PC-3 (cell line): ENCODE measurements at places on chromosomes 5 and 9. TPM values are rescaled to one million over a fixed set of nuclear protein-coding genes. Genes with fewer than 3 reads are reported as not detected.

IL4 gene
- not detected in 2 replicates for total RNA-seq

GRCh38 chr5:157312492-157312891, 46.6 kb downstream of the CYFIP2 start:
- DNase-seq = peak; percentile 92

DNA sequence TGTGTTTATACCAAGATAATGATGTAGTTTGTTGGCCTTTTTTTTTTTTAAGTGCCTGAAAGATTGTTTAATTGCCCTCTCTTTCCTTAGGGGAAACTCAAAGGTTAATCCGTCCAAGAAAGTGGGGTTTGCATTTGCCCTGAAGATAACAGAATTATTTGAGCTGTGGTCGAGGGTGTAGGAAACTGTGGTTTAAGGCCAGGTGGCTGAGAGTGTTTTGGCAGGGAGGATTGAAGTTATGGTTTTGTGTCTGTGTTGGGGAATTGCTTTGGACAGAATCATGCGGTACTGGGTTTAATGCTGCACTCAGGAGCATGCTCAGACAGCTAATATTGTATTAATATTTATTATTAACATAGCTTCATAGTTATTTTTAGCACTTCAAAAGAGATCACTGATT, 509.8 kb downstream of the EBF1 start:
- no peak for DNase-seq

DNA sequence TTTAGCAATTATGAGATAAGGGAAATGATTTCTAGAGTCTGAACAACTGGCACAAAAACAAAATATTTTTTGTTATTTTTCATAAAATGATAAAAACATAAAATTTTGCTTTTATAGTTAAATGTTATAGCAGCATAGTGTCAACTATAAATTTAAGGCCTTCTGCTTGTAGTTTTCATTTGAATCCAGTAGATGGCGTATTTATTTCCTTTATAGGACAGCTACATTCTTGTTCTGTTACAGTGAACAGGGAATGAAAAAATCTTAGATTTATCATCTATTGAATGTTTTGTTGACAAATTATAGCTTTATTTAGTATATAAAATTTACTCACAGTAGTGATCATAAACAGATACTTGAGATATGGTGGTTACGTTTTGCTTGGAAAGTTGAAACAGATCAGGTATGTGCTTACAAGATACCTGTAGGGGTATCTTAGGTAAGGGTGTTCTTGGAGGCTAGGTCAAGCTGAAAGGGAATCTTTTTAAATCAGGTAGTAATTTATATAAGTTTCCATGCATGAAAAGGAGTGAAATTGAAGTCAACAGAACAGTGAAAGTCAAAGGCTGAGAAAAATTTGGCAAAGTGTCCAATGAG, 239.3 kb upstream of the GRIN3A start:
- peak; percentile 23 for DNase-seq

ZNF300 gene
- total RNA-seq = 0.18 TPM in 1 of 2 replicates, not detected in the other

DNA sequence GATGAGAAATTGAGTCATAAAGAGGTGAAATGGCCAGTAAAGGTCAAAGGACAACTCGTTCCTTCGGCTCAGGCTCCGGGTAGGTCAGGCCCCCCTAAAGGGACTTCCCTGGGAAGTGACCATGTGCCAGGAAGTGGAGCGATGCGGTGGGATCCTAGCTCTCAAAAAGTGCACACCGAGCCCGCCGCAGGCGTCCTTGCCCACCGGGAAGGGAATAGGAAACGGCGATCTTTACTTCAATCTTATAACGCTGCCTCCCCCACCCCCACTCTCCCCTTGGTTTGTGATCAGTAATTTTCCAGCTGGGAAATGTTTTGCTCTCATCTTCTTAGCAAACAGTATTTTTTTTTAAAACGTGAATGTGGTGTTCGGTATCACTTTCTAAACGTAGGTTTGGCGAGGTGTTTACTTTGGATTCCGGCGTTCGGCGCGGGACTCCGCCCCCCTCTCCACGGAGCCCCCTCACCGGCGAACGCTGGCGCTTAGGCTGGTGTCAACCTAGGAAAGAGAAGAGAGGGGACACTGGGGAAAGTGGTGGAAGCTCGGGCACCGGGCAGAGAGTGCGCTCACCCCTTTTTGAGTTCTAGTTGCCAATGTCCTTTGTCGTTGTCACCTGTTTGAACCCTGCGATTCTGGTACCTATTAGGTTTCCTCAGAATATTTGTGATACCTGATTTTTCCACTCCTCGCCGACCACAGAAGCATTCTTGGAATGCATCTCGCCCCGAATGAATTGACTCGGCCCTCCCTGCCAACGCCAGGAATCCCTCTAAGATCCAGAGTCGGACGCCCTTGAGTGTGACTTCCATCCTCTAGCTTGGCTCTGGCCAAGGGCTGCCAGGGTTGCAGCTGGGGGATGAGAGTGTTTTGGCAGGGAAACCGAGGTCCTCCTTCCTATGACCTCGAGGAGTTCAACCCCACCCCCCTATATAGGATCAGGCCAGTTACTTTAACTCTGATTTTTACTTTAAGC, 1.8 kb upstream of the KLF4 start:
- no peak for DNase-seq

GRCh38 chr9:126204197-126204596, 122.4 kb upstream of the MVB12B start:
- no peak for DNase-seq

- peak; percentile 73 for DNase-seq
These were observed 247.4 kb upstream of the RASA1 start for GRCh38 chr5:87020099-87020934.

DNA sequence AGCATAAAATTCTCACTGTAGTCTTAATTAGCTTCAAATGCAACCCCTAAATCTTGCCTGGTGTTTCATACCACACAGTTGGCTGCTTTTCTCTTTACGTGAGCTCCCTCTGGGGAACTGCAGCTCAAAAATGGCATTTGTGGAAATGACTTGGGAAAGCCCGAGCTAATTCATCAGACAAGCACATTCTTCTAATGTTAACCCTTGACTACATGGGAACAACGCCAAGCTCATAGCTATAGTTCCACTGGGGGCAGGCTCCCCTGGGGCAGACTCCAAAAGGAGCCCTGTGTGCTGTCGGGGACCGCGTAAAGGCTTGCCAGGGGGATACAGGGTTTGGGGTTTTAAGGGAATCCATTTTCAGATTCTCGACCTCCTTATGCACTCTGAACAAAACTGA, 301.4 kb upstream of the DAP start:
- DNase-seq = peak; percentile 38

DNA sequence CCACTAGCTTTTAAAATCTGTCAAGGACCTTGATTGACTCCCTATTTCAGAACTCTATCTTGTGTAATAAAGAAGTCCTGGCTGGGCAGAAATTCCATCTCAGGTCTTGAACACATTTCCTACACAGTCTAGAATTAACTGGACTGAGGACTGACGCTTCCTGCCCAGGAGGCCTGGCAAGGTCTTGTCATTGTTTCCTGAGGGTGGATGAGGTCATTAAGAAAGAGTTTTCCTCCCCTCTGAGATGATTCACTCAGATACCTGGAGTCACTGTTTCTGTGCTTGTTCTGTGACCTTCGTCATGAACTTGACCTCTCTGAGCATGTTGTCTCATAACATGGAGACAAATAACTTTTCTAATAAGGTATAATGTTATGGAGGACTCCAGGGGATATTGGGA, 10.0 kb downstream of the MTAP start:
- DNase-seq = peak; percentile 62

DNA sequence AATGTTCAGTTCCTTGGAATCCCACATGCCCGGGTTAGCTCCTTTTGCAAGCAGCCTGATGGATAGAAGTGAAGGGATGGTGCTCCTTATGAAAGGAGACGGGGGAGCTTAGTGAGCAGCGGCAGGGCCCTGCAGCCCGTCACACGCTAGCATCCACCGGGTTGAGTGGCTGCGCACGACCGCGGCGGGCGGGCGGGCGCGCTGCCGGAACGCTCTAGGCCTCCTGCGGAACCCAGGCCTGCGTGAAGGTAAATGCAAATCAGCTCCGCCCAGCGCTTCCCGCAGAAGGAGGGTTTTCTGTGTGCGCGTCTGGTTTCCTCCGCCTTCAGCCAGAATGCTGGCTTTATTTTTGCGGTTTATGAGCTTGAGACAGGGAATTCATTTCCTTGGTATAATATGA, 19.8 kb downstream of the IL12B start:
- peak; percentile 32 for DNase-seq

MEF2C gene
- total RNA-seq = 4.4 and 8.0 TPM in 2 replicates

RIC1 gene
- total RNA-seq = 13.3 and 16.0 TPM in 2 replicates

GRCh38 chr5:65483546-65484346, 2.0 kb upstream of the ADAMTS6 start:
- DNase-seq = peak; percentile 49

AK1 gene
- total RNA-seq = 79.1 and 105 TPM in 2 replicates

SHB gene
- 56.4 and 77.1 TPM in 2 replicates for total RNA-seq

GRCh38 chr9:96122751-96123150, 179.2 kb downstream of the HSD17B3 start:
- DNase-seq = no peak

GRCh38 chr5:107538805-107539445, 131.8 kb downstream of the EFNA5 start:
- no peak for DNase-seq

GRCh38 chr5:121987685-121988073, 25.9 kb downstream of the SRFBP1 start:
- peak; percentile 45 for DNase-seq

- no peak for DNase-seq
These were observed 24.0 kb upstream of the RXRA start for GRCh38 chr9:134302130-134302817.

- DNase-seq = peak; percentile 19
These were observed 312.9 kb upstream of the RPS23 start for GRCh38 chr5:82591021-82591515.

DNA sequence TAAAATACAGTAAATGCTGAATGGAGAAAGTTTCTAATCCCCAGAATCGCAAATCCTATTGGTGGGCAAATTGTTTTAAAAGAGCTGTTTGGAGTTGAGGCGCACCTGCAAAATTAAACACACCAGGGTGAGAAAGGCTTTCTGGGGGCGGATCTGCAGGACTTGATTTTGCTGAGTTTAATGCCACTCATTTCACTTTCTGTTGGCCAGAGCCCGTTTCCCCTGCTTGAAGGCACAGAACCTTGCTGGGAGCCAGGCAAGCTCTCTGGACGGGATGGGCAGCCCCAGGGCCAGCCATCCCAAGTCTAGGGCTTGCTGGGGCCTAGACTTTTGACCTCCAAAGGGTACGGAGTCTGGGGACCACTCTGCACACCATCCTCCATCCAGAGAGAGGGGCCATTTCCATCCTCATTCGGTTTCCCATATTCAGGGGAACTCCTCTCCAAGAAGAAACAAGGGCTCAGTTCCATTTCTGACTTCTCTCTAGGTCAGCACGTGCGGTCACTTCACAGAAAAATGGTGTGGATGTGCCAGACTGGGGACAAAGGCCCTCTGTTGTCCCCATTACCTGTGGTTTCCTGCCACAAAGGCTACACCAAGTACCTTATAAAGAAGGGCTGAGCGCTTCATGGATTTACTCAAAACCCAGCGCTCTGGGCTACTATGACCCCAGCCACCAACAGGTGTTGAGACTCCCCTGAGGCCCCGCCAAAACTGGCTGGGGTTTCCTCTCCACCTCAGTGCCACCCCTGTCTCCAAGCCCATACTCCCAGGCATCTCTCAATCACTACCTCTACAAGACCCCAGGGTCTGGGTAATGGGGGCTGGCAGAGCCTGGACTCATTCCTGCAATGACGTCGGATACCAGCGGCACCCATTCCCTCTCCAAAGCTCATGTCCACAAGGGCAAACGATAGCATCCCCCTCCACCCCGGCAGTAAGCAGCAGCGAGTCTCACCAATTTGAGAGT, 170.0 kb downstream of the AUH start:
- no peak for DNase-seq

ADAMTSL2 gene
- not detected in 2 replicates for total RNA-seq

DNA sequence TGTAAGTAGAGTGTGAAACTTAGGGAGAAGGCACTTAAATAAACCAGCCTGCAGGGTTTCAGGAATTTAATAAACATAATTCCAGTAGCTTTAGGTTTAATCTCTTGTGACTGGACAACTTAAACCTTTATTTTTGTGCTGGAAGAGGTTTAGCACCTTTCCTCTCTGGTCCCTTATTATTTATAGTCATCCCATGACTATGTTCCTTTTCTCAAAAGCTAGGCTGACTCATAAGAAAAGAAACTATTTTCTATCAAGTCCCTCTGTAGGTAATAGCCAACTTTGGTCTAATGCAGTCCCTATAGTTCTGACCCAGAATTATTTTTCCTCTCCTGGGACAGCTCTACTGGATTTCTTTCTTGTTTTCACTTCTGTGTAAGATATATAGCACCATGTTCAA, 588.9 kb downstream of the NR2F1-AS1 start:
- DNase-seq = peak; percentile 20

DNA sequence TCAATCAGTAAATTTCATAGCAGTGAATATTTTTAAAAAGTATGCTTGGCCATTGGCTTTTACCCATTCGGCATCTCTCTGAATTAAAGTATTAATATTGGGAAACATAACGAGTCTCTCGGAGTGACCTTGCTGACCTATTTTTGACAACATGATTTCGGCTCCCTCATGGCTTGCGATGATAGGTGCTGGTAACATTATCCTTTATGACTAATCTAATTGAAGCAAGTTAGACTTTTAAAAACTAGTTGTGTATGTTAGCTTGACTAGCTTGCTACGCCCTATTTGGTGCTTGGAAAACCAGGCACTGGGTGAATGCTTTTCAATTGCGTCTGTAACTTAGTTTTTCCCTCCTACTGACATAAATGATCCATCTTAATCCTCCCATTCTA, 1.1 kb downstream of the ZNF366 start:
- DNase-seq = no peak

DIRAS2 gene
- not detected in 2 replicates for total RNA-seq

GRCh38 chr9:122367065-122367464, 3.8 kb upstream of the PTGS1 start:
- DNase-seq = no peak

GRCh38 chr5:102241809-102242421, 54.2 kb downstream of the SLCO4C1 start:
- no peak for DNase-seq

DNA sequence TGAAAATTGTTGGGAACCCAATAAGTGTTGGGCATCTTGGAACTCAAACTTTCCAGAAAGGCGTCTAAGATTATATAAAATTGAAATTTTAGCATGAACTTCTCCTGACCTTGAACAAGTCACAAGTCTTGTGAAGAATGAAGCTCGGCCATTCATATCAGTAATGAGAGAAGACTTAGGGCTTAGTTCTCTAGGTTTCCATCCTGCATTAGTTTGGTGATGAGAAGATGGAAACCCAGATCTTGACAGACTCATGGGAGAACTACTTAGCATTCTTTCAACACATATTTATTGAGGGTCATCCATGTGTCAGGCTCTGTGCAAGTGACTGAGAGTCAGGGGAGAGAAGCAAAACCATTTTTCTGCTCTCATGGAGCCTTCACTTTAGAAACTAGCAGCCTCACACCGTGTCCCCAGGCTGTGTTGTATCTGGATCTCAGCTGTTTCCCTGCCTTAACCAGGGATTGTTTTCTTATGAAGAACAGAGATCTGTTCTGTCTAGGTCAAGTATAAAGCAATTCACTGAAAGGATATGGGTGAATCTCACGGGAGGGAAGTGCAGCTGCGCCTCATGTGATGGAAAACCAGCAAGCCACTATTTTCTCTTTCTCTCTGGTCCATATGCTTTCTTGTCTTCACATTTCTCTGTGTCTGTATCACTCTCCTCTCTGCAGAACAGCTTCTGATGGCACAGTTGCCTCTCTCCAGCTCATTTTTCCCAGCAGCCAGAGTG, 3.4 kb downstream of the GARNL3 start:
- DNase-seq = no peak

ANKRD18B gene
- 5.4 and 13.5 TPM in 2 replicates for total RNA-seq
